ENCODE measurements at places on chromosomes 1 and 21. TPM values are rescaled to one million over a fixed set of nuclear protein-coding genes. Genes with fewer than 3 reads are reported as not detected.

FAM151A gene
- total RNA-seq = not detected

FCRL6 gene
- not detected for total RNA-seq

SPOCD1 gene
- total RNA-seq = 7.8 TPM

ANKRD34A gene
- 0.07 TPM for total RNA-seq

NHLH1 gene
- total RNA-seq = 0.45 TPM

NUP210L gene
- total RNA-seq = not detected

MRPL20 gene
- 127 TPM for total RNA-seq

OR2T29 gene
- not detected for total RNA-seq

SETSIP gene
- not detected for total RNA-seq

HMGCS2 gene
- not detected for total RNA-seq

Measured in A549 treated with RU486 at 1 μM for 4 hours (cell line).